ENCODE measurements at places on chromosomes 16 and 17.

DNA sequence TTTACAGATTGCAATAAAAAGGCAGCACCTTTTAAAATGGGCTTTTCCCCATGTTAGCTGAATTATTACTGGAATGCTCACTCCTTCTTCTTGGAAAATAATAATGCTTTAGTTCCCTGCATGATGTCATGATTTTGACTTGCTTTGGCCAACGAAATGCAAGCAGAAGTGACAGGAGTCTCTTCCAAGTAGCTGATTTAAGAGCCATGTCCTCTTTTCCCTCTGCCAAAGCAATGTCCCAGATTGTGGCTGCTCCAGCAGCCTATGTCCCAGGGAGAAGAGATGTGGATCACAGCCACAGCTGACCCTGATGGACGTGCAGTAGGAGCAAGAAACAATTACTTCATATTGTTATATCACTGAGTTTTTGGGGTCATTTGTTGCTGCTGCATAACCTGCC is 246.6 kb downstream of the HAPSTR1 start:
- no peak for ATAC-seq

DNA sequence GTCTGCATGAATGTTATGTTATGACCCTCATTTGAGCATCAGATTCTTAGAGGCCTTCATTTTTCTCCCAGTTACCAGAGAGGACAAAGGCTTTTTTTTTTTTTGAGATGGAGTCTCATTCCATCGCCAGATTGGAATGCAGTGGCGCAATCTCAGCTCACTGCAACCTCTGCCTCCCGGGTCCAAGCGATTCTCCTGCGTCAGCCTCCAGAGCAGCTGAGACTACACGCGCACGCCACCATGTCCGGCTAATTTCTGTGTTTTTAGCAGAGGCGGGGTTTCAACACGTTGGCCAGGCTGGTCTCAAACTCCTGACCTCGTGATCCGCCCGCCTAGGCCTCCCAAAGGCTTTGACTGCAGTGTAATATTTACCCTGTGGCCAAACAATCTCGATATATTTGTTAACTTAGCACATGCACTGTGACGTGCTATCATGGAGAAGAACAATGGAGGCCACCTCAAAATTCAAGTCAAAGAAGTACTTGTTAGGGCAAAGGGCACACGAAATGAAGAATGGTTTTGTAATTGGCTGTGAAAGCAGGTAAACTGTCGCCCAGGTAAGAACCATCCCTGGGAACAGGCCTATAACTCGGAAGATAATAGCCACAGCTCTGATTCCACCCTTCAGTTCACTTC is 303.4 kb downstream of the SLC39A11 start:
- no peak for ATAC-seq

DNA sequence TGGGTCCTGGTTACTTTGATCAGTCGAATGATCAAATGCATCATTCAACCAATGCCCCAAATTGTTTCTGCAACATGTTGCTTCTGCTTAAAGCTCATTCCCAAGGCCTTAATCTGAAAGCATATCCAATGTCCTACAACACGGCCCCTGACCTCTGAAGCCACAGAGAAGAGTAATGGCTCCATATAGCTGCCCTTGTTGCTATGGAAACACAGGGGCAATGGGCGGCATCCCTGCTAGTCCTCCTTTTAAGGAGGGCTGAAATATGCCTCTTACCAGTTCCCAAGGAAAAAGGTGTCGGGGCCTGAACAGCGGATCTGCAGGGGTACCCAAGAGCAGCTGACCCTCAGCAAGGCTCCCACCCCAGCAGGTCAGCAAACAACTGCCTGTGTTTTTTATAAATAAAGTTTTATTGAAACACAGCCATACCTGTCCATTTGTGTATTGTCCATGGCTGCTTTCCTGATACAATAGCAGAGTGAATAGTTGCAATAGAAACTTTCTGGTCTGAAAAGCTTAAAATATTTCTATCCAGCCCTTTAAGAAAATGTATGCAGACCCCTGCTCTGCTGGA is 210.4 kb downstream of the XYLT1 start:
- no peak for ATAC-seq

DNA sequence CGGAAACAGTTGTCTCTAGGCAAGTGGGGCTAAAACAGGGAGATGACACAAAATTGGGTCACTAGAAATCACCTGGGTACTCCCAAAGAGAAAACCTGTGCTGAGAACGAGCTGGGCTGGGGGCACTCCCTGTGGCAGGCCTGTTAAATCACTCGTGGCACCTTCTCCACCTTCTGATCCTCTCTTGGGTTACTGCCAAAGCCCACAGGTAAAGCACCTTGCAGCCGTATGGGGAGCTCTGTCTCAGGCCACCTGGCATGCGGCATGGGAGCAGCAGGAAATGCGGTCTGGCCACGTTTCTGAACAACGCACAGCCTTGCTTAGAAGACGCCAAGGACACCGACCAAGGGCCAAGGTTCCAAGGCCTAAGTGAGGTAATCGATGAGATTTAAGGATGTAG is 21.5 kb upstream of the ICAM2 start:
- ATAC-seq, result no peak

GRCh38 chr16:46607529-46607928 is 13.7 kb downstream of the SHCBP1 start:
- ATAC-seq, result no peak

DNA sequence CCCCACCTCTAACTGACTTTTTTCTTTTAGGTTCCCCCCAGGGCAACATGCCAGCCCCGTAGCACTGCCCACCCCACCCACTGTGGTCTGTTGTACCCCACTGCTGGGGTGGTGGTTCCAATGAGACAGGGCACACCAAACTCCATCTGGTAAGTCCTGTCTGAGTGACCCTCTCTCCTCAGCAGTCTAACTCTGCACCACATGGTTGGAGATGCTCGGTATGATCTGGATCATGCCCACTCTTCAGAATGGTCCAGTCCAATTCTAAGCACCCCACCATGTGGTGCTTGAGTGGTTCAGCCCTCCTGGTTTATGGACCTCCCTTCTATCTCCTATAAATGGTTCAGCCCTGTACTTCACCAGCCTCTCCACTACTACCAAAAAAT is 5.9 kb downstream of the KDM6B start:
- no peak for ATAC-seq

DNA sequence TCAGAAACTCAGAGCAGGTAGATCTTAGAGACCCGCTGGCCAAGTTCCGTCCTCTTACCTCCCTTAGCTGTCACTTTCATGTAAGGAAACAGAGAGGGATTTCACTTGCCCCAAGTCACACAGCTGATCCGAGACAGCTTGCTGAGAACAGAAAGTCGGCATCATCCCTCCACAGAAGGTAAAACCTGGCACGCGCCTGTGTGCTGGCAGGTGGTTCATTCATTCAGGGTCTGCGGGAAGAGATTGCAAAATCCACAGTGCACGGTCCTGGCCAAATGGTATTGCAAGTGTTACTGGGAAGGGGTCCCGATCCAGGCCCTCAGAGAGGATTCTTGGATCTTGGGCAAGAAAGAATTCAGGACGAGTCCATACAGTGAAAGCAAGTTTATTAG is 139.4 kb upstream of the RPH3AL start:
- no peak for ATAC-seq

- no peak for ATAC-seq
Measured at GRCh38 chr17:37816950-37817349, 72.1 kb upstream of the HNF1B start.

GRCh38 chr17:77957235-77957856 is 1.2 kb upstream of the TNRC6C start:
- ATAC-seq, result no peak

DNA sequence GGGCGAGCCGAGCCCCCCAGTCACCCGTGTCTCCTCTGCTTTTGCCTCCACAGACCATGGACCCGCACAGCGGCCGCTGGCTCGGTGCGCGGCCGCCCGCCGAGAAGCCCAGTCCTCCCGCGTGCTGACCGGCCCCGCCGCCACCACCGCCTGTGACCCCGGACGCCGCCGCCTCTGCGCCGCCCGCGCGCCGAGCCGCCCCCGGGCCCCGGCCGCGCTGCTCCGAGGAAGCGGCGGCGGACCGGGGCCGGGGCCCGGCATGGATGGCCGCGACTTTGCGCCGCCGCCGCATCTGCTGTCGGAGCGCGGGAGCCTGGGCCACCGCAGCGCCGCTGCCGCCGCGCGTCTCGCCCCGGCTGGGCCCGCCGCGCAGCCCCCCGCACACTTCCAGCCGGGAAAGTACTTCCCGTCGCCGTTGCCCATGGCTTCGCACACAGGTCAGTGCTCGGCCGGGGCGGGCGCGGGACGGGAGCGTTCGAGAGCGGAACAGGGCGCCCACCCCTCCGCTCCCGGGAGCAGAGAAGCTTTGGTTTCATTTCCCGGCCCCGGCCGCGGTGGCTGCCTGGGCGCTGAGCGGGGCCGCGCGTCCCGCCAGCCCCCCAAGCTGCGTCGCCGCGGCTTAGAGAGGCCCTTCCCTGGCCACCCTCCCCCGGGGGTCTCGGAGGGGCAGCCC is 4.4 kb downstream of the BAHCC1 start:
- no peak for ATAC-seq

GRCh38 chr17:42135664-42136653 is 13.4 kb downstream of the HSPB9 start:
- ATAC-seq, result no peak

DNA sequence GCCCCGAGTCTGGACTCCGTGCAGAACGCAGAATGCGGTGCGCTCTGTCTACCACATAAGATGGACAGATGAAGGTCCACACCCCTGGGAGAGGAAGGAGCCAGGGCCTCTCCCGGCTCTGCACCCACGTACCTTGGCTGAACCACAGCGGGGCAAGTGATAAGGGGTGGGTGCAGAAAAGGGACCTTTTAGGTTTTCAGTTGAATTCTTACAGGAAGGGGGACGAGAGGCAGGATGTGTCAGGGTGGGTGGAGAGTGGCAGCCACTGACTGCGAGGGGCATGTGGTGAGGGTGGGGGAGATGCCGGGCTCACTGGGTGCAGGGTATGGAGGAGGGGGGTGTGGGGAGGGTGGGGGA is 372 bp downstream of the CD300A start:
- ATAC-seq, result peak; percentile 13

DNA sequence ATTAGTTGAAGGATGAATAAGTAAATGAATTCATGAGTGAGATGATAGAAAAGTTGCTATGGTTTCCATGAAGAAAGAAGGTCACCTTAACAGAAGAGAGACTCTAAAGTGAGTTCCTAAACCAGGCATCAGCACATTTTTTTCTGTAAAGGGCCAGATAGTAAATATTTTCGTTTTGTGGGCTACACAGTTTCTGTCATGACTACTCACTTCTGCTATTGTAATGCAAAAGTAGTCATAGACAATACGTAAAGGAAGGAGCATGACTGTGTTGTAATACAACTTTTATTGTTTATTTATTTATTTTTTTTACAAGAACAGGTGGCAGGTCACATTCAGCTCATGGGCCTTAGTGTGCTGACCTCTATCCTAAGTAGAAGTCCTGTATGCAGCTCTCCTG is 426.1 kb upstream of the DYNLRB2 start:
- no peak for ATAC-seq

Measured in stimulated activated memory B cell treated with anti-CD40 and anti-IgM and Interleukin-4, amounts not matched to agents 10 μg/mL and 1 μg/mL and 100 μg/mL, for 72 hours (primary cell).